ENCODE measurements at places on chromosomes 1 and 21.
A peak's percentile ranks its signal among the peaks of the same experiment; 100 is the strongest.

DNA sequence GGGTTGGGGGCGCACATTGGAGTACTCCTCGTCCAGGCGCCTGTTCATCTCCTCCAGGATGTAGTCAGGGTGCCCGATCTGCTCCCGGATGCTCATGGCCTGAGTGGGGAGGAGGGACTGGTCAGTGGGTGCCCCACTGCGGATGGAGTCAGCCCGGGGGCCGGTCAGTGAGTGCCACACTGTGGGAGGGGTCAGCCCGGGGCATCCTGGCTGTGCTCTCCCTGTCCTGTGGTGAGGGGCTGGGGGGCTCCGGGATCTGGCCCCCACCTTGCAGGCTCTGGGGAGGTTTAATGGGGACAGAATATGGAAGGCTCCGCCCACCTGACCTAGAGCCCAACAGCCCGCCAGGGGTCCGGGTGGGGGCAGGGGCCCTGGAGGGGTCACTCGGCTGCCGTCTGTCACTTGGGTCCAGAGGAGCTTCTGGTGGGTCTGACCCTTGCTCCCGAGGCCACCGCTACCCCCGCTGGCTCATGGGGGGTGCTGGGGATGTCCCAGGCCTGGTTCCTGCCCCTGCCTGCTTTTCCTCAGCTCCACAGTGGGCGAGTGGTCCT, 8.8 kb downstream of the PRXL2B start:
- peak; percentile 23 for DNase-seq

DNA sequence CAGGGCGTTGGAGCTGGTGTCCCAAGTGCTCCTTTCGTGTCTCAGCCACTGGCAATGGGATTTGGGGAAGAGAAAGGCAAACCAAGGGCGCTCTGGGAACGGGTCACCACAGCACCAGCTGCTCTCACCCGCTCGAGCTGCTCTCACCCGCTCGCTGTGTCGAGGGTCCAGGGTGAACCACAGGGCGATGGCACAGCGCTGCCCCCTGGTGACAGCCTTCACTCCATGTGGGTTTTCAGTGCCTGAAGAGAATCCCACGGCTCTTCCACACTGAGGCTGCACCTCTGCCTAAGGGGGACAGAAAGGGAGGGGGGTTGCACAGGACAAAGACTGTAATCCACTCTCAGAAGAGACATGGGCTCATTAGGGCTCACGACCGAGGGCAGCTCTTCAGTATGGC, 7.1 kb upstream of the CLDN19 start:
- no peak for DNase-seq

GRCh38 chr1:117015724-117016123, 14.2 kb downstream of the CD101 start:
- DNase-seq: no peak

- peak; percentile 16 for DNase-seq
Measured at GRCh38 chr21:45508607-45509565, 33.4 kb downstream of the SLC19A1 start.

All from left colon (tissue), 2 donors.